IMR-90 (cell line): ENCODE measurements at places on chromosomes 13 and 19. TPM values are rescaled to one million over a fixed set of nuclear protein-coding genes. Genes with fewer than 3 reads are reported as not detected.
A peak's percentile ranks its signal among the peaks of the same experiment; 100 is the strongest.

- DNase-seq = no peak
Measured at GRCh38 chr19:32053376-32053775, 292.0 kb upstream of the ZNF507 start.

DNA sequence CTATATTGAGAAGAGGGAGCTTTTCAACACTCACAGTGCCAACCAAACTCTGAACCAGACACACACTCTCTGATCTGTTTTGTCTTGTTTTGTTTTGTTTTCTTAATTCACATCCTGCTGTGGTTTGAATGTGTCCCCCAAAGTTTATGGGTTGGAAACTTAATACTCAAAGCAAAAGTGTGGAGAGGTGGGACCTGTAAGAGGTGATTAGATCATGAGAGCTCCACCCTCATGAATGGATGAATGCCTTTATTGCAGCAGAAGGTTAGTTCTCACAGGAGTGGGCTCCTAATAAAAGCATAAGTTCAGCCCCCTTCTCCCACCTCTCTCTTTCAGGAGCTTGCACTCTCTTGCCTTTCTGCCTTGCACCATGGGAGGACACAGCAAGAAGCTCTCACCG, 957.1 kb downstream of the PCDH9 start:
- no peak for DNase-seq

DNA sequence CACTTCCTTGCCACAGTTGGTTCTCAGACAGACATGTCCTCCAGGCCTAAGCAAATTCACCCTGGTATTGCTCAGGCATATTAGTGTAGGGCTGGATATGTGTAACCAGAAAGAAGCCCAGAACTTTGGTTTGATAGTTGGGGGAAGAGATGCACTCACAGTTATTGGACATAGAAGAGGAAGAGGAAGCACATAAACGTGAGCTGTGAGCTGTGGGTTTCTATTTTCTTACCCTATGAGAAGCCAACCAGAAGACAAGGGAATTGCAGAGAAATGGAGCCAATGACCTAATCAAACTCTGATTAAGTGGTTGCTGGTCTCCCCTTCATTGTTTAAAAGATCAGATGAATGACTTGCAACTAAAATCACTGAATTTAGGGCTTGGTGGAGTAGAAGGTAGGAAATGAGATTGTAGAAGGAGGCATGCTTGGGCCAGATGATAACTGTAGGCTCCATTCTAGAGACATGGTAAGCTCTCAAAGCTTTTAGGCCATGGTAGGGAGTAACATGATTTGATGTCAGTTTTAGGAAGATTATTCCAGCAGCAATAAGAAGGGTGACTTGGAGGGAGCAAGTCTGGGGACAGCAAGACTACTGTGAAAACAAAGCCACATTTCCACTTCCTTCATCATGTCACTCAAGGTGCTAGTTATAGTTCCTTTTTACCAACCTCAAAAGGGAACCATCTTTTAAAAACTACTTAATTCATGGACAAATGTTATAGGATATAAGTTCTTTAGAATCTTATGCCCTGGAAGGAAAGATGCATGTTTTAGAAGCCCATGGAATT, 24.1 kb upstream of the WDFY2 start:
- DNase-seq = no peak

- DNase-seq = no peak
Measured at GRCh38 chr13:50596776-50597203, 246.7 kb downstream of the DLEU7 start.

- DNase-seq = peak; percentile 67
Measured at GRCh38 chr13:31166591-31166990, 4.9 kb upstream of the HSPH1 start.

GRCh38 chr19:6801485-6802086, 29.1 kb downstream of the VAV1 start:
- DNase-seq = no peak

DNA sequence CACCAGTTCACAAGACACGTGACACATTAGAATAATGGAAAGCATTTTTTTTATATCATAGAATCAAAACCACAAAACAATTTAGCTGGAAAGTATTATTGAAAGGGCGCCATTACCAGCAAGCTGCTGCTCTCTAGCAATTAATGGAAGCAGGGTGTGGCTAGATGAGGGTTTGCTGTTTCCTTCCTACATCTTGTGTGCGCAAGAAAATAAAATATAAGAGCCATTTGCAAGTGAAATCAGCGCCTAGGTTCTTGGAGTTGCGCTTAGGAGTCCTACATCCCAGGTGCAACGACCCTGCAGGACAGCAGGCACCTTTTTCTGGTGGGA, 140.9 kb downstream of the ZNF536 start:
- no peak for DNase-seq

DNA sequence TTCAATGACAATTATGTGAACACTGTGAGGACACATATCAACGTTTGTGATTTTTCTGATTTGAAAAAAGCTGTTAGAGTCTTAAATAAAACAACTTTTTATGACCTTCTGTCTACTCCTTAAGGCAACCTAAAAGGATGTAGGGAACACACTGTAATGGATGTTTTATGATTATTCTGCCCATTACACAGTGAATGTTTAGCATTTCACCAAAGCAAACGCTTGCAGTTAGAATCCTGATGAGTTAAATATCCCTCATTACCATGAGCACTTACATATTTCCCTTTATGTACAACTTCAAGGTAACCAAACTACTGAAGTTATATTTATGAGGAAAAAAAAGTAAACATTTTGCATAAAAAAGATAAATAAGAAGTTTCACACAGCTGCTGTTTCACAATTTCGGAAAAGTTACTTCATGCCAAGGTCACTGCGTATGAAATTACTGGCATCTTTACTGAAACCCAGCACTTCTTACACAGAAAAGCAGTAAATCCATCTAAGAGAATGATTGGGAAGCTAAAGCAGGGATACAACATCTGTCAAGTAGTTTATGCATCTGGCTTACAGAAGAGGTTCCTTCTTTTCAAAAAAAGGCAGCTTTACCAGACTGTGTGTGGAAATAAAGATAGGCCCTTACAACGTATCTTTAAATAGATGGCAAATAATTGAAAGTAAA, 733.7 kb upstream of the ATXN8OS start:
- no peak for DNase-seq

DNA sequence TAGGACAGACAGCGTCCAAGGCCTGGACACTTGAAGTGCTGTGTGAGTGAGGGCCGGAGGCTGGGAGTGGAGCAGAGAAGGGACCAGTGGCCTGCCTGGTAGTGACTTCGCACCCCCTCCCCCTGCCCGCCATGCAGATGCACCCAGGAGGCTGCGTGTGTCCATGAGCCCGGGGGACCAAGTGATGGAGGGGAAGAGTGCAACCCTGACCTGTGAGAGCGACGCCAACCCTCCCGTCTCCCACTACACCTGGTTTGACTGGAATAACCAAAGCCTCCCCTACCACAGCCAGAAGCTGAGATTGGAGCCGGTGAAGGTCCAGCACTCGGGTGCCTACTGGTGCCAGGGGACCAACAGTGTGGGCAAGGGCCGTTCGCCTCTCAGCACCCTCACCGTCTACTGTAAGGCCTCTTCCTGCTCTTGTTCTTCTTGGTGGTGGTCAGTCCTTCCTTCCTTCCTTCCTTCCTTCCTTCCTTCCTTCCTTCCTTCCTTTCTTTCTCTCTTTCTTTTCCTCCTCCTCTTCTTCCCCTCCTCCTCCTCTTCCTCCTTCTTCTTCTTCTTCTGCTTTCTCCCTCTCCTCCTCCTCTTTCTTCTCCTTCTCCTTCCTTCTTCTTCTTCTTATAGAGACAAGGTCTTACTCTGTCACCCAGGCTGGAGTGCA, 6.0 kb upstream of the FFAR1 start:
- no peak for DNase-seq

GRCh38 chr19:34193876-34194275, 21.6 kb downstream of the LSM14A start:
- no peak for DNase-seq

DNA sequence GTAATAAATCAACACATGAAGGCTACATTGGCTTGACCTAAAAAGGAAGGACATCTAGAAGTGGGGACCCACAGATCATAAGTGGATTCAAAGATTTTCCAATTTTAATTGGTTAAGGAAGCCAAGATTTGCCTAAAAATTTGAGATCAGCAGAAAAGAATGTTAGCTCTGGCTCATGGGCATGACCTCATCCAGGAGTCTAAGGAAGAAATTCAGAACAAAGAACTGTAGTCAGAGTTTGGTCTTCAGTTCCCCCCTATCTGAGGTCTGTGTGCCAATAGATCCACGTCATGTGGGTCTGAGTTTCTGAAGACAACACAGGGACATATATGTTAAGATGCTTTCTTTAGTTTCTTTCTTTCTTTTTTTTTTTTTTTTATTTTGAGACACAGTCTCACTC, 648.8 kb upstream of the SPRY2 start:
- DNase-seq = no peak

- no peak for DNase-seq
Measured at GRCh38 chr19:28468701-28469459, 744.1 kb downstream of the UQCRFS1 start.

SYNGR4 gene
- not detected in 2 replicates for polyA plus RNA-seq

- DNase-seq = no peak
Measured at GRCh38 chr13:91166714-91167511, 180.6 kb upstream of the MIR17HG start.

DNA sequence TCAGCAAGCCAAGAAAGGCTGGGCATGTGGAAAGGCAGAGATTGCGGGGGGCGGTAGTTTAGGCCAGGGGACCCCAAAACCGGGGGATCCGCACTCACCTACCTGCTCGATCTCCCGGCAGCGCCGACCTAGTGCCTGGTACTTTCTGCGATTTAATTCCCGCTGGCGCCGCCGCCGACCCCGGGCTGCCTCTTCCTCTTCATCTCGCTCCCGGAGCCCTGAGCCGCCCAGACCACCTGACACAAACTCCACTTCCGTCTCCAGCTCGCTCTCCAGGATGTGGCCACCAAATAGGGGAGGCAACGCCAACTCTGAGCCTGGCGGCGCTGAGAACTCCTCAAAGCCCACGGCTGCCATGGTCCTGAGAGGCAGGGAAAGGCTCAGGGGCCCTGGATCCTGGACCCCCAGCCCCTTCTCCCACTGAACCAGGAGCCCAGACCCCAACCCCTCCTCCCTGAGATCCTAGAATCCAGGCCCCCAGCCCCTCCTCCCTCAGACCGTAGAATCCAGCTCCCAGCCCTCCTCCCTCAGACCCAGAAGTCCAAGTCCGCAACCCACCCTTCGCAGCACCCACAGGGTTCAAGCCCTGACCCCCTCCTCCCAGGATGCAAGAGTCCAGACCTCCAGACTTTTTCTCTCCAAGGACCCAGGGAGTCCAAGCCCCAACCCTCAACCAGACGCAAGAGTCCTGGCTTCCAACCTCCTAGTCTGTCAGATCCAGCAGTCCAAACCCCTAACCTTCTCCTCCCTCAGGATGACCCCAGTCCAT, 933 bp downstream of the TFPT start:
- DNase-seq = peak; percentile 18

GRCh38 chr13:46874006-46874405, 22.8 kb downstream of the HTR2A start:
- no peak for DNase-seq

- no peak for DNase-seq
Measured at GRCh38 chr19:38662537-38663155, 15.2 kb downstream of the ACTN4 start.

- DNase-seq = no peak
Measured at GRCh38 chr19:290372-291005, 714 bp downstream of the PLPP2 start.

DNA sequence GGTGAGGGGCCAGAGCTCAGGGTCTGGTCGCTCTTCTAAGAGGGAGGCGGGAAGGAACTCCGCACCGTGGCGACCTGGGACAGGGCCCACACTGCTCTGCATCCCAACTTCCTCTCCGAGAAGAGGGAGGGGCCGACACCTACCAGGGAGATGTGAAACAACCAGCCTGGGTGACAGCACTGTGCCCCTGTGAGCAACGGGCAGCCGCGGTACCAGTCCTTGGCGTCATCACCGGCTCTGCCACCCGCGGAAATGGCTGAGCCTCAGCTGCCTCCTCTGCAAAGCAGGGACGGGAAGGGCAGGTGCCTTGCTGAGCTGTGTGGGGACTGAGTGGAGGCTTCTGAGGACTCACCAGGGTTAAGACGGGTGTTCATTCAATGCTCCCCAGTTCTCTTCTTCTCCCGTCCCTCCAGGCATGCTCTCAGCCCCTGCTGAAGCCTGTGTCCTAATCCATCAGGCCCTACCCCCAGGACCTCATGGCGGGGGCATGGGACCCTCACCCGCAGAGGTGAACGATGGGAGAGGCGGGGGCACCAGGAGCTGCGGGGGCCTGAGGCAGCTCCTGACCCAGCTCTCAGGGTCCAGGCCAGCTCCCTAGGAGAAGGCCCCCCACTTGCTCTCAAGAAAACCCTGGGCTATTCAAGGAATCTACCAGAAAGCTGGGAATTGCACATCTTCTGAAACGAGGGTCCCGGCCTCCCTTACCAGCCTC, 9.3 kb downstream of the ZNF787 start:
- DNase-seq = no peak

DNA sequence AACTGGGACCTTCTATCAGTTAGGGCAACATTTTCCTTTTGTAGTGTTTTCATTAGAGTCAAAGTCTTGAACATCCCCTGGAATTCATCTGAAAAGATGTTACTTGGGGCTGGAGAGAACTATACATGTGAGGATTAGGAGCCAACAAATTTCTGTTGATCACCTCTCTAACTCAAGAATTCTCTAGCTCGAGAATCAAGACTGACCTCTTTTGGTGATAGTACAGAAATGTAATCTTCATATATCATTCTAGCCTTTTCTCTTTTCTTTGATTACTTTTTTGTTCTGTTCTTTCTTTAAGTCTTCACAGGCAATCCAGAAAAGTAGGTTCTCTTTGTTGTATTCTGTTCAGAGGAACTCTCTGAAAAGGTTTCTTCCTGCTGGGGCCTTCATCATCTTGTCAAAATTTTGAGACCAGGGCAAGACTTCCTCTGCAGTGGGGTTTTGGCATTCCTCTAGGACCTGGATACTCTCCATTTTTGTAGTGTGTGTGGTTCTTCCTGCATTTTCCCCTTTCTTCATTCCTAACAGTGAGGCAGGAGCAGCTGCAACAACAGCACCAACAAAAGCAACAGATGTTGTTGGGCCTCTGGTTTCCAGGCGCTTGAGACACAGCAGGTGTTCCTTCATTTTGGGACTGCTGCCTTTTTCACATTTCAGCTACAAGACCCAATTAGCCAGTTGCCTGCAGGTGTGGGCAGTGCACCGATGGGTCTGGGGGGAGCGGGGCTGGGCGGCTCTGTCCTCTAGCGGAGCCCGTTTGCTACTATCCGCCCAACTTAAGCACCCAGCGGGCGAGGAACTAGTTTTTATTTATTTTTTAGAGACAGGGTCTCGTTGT, 26.2 kb downstream of the ELF1 start:
- no peak for DNase-seq

COX7A1 gene
- 6.9 and 8.4 TPM in 2 replicates for polyA plus RNA-seq

DNA sequence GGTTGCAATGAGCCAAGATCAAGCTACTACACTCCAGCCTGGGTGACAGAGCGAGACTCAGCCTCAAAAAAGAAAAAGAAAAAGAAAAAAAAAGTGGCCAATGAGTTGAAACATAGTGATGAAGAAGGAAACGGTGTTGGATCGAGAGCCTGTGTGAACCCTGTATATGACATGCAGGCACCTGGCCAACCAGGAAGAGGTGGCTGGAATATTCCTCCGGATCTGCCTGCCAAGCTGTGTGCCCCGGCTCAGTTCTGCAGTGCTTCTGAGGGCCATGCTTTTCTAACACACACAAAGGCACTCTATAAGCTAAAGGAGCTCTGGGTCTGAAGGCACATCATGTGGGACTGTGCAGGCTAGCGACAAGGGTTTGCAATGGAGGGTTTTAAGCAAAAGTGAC, 3.7 kb upstream of the ZNF444 start:
- no peak for DNase-seq

DPP9 gene
- 33.0 and 37.3 TPM in 2 replicates for polyA plus RNA-seq

GRCh38 chr19:37941782-37942515, 34.9 kb downstream of the SIPA1L3 start:
- no peak for DNase-seq

MCEMP1 gene
- 0.15 TPM in 1 of 2 replicates, not detected in the other for polyA plus RNA-seq
